CD4-positive, alpha-beta T cell treated with Interferon alpha-2 for 1 hour (primary cell): ENCODE measurements at places on chromosomes 2 and 18.

DNA sequence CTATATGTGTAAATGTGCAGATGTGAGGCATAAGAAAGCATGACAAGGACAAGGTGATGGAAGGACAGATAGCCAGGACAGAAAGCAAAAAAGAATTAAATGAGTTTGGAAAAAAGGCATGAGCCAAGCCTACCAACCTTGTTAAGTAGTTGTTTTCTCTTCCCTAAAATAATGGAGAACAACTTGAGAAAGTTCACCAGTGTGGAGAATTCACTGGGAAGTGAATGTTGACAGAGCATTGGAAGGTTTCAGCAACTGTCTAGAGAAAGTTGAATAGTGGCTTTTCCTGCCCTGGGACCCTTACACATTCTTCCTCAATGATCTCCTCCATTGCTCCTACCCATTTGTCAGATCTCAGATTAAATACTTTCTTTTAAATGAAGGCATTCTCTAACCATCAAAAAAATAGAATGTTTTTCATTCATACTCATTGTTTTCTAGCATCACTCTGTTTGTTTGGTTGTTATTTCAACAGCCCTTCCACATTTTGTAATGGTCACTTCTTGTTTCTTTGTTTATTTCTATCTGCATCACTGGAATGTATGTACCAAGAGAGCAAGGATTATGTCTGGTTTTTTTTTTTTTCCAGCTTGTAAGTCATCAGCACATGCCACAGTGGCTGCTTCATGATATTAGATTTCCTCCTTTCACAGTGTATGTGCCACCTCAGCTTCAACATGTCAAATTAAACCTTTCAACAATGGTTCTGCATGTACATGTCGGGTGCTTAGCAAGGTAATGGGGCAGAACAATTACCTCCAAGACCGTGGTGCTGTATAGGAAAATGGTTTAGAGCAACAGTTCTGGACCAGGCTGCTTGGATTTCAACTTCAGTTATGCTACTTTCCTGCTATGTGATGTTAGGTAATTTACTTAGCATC is 586.0 kb upstream of the VRK2 start:
- DNase-seq, result no peak

- no peak for DNase-seq
These were observed 42.1 kb upstream of the SNED1 start for GRCh38 chr2:240956171-240956934.

DNA sequence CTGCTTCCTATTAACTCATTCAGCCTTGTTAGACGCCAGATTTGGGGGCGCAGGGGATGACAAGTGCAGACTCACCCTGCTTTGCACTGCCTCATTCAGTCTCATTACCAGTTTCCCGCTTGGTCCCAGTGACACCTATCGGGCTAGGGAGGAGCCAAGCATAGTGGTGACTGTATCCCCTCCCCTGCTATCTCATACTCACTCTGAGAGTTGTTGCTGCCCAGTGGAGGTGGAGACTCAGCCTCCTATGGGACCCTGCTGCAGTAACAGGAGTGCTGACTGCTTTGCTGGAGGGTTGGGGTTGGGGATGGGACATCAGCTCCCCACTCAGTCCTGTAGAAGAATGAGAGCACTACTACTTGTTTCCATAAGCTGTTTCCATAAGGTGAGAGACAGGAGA is 21.3 kb upstream of the PIK3C3 start:
- no peak for DNase-seq

DNA sequence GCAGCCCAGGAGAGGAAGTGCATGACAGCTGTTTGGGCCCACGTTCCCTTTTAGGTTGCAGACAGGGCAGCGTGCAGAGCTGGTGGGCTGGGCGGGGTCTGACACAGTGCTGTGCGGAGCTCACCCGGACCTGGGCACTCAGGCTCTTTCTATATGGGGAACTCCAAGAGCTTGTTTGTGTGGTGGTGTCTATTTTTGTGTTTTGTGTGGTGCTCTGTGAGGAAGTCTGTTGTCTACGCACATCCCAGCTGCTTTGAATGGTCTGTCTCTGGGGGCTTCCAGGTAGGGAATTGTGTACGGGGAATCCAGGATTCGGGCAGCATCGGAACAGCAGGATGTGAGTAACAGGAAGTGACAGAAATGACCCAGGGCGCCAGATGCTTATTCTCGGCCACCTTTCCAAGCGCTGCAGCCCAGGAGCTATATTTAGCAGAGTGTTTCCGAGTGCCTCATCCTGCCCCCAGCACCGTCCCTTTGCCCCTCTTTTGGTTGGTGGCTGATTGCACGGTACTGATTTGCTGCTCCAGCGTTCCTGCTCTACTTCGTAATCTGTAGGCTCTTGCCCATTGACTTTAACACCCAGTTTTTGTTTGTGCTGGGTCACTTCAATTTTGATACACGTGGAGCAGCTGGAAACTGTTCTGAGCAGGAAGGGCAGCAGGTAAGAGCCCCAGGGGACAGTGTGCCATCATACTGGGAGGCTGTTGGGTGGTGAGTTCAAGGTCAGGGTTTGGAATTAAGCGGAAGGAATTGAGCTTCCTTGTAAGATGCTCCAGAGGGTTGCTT is 64.7 kb downstream of the DGKD start:
- peak; percentile 72 for DNase-seq

DNA sequence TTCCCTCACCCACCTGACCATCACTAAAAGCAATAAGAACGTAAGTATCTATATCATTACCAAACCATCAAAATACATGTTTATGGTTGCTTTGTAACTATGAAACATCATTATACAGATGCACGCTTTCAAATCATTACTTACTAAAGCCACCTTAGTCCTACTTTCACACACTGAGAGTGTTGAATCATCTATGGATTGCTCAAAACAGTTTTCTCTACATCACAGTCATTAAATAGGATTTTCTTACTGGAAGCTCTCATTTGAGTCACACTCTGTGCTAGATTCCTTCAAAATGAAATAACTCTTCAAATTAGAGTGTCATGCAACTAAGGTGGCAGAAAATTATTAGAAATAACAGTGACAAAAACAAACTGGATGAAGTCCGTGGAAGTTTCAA is 878.4 kb downstream of the CPS1 start:
- DNase-seq, result no peak

GRCh38 chr2:29374823-29375222 is 259.6 kb downstream of the CLIP4 start:
- no peak for DNase-seq

GRCh38 chr2:208189069-208189809 is 591 bp downstream of the C2orf80 start:
- no peak for DNase-seq

DNA sequence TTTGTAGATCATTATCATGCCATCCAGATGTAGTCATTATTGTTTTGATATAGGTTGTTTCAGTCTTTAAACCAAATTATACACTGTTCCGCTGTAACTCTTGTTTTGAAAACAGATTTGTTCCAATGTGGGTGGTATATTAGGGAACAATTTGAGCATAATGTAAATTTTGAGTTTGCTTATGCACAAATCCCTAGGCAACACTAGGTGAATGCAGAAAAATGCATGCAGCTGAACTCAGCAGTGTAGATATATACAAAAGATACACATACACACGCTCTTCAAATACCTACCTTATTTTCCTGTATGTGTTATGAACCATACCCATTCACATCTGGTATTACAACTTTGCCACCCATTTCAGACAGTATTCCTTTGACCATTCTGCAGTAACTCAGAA is 35.8 kb downstream of the MSH2 start:
- DNase-seq, result no peak

GRCh38 chr2:218557941-218558340 is 10.2 kb downstream of the USP37 start:
- DNase-seq, result no peak

DNA sequence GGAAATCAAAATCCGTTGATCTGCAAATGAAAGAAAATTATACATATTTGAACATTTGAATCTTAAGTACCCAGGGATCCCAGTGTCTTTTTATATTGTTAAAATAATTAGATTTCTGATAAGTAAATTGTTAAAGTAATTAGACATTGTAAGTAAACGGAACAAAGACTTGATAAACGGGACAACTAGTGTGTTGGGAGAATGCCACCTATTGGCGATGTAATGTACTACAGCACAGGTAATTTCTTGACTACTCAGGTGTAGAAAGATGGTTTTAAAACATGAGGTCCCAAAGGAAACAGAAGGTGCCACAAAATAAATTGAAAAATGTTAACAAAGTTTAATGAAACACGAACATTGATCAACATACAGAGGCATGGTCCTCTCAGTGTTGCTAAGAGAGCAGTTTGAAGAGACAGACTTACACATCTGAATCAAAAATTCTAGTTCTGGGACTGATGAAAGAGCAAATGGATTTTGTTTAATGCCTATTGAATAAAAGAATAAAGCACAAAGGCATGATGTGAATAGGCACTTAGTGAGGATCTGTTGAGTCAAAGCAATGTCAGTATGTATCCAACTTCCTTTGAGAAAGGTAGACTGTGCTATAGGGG is 103.4 kb upstream of the RASGRP3 start:
- peak; percentile 46 for DNase-seq

DNA sequence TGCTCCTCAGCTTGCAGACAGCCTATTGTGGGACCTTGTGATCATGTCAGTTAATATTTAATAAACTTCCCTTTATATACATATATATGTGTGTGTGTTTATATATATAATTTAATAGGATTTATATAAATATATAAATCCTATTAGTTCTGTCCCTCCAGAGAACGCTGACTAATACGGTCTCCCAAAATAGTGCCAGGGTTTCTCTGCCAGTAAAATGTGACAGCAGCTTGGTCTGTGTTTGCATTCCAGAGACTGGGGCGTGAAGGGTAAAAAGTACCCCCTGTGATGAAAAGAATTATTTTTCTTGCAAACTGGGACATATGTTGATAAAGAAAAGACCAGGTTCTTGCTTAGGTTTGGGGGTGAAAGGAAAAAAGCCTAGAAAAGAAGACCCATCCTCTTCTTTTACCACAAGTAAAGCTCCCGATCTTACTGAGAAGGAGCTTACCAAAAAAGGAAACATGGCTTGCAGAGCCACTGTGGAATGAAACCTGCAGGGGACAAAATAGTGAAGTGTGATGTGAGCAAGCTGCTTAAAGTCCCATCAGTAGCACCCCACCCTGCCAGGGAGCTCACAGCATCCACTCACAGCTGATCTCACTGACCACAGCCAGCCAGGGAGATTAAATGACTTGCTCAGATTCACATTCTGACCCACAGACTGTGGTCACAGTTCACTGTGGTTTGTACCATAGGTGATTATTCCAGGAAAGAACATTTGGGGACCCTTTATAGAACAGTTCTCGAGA is 110.9 kb upstream of the RMP24 start:
- no peak for DNase-seq

DNA sequence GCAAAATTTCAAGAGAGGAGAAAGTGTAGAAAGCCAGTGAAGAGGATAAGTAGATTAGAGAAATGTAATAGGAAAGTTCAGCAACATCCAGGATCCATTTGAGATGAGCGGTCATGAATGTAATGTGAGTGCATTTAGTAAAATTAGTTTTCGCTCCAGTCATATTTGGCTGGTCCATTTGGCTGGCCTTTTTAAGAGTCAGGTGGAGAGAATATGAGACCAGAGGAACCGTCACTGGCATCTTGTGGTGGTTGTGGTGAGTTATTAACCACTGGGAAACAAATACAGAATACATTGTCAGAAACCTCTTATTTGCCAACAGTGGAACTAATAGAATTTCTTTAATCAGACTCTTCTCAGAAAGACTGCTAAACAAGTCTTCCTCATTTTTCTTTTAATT is 1064.3 kb upstream of the CDH2 start:
- no peak for DNase-seq

DNA sequence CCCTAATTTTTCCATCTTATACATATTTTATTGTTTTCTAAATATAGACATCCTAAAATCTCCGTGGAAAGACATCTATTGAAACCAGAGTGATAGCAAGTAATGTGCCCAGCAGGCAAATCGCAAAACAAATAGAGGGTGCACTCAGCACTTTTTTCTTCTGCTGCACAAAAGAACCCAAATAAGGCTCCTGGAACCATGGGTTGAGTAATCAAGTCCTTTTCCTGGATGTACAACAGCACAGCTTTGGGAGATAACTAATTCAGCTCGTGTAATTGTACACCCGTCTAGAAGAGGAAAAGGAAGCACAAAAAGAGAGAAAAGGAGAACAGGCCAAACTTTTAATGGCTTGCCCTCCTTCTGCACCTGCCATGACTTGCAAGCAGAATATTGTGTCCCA is 126.9 kb upstream of the TLK1 start:
- DNase-seq, result no peak

DNA sequence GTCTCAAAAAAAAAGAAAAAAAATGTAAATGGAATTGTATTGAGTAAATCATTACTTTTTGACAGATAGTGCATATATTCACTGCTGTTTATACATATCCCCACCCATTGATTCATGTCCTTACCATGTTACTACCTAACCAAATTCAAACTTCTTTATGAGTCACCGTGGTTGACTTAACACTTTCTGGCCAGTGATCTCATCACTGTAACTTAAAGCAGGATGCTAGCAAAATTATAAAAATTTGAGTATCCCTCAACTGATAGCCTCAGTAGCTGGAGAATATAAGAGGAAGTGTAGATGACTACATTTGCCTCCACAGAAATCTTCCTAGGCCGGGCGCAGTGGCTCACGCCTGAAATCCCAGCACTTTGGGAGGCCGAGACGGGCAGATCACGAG is 13.4 kb downstream of the CNOT9 start:
- DNase-seq, result no peak

- DNase-seq, result no peak
These were observed 36.6 kb upstream of the TWIST2 start for GRCh38 chr2:238811293-238811692.

- DNase-seq, result peak; percentile 55
These were observed 2.0 kb downstream of the PPP4R1 start for GRCh38 chr18:9612215-9612830.

DNA sequence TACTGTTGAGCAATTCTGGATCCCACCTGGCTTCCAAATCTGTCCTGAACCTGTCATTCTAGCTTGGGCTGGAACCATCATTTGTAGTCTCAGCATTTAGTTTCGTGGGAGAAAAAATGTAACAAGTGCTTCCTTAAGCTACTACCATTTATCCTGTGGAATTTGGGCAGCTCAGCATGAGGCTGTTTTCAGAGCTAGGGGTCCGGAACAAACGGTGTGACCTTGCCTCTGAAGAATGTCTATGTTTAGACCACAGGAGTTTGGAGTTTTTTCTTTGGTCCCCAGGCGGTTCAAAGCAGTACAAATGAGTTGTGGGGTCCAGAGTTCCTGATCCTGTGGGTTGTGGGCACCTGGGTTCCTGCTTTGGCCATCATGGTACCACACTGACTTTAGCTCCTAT is 59.1 kb upstream of the TMEM178A start:
- no peak for DNase-seq

GRCh38 chr18:3932276-3932675 is 482.3 kb downstream of the TGIF1 start:
- DNase-seq, result no peak

DNA sequence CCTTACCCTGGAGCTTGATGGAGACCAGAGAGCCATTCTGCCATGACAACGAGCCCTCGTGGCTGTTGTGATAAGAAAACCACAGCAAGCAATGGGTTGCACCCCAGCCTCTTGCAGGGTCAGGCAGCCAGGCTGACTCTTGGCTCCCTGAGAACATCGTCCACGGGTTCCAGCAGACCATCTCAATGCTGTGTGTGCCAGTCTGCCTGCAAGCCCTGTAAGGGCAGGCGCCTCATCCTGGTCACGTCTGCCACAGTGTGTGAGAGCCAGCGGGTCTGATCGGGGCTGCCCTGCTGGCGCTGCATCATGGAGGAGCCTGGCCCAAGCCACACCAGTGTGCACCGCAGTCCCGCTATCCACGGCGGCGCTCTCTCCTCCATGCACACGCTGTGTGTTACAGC is 71.0 kb upstream of the MGAT4A start:
- DNase-seq, result no peak
